ENCODE measurements at places on chromosomes 1 and 21.

DNA sequence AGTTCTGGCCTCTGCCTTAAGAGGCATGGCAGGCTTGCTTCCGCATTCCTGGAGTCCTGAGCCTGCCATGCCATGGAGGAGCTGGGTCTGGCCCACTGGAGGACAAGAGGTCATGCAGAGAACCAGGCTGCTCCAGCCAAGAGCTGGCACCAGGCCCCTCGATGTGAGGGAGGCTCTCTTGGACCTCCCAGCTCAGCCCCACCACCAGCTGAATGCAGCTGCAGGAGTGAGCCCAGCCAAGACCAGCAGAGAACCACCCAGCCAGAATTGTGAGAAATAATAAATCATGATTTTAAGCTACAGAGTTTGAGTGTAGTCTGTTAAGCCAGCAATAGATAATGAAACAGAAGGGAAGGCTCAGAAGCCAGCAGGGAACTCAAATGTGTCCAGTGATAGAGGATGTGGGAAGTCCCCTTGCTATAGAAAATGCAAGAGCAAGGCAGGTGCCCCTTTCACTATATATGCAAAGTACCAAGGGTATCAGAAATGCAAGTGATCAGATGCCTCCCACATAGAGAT, 118.4 kb downstream of the HIVEP3 start:
- no peak for DNase-seq

- no peak for DNase-seq
These were observed 837.6 kb upstream of the ADAMTS5 start for GRCh38 chr21:27804515-27804914.

DNA sequence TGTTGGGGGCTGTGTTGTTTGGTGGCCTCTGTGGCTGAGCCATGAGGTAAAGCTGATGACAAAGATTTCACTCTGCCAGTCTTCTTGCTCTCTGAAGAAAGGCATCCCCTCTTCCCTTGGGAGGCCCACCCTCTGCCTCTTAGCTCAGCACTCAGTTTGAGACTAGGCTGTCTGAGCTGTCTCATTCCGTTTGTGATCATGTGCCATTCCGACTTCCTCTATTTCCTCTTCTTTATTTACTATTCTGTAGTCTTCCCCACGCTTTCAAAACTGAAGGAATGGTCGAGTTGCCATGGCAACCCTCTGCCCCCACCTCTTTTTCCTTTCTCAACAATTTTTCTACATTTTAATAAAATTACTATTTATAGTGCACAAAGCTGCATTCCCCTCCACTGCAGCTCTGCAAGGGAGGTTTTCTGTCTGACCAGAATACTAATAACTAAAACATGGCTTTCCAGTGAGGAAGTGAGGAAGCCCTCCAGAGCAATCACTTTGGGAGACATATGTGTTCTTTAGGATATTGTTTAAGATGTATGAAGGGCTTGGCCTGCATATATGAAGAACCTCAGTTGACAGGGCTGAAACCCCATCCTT, 30.8 kb downstream of the KCNA3 start:
- DNase-seq = no peak

DNA sequence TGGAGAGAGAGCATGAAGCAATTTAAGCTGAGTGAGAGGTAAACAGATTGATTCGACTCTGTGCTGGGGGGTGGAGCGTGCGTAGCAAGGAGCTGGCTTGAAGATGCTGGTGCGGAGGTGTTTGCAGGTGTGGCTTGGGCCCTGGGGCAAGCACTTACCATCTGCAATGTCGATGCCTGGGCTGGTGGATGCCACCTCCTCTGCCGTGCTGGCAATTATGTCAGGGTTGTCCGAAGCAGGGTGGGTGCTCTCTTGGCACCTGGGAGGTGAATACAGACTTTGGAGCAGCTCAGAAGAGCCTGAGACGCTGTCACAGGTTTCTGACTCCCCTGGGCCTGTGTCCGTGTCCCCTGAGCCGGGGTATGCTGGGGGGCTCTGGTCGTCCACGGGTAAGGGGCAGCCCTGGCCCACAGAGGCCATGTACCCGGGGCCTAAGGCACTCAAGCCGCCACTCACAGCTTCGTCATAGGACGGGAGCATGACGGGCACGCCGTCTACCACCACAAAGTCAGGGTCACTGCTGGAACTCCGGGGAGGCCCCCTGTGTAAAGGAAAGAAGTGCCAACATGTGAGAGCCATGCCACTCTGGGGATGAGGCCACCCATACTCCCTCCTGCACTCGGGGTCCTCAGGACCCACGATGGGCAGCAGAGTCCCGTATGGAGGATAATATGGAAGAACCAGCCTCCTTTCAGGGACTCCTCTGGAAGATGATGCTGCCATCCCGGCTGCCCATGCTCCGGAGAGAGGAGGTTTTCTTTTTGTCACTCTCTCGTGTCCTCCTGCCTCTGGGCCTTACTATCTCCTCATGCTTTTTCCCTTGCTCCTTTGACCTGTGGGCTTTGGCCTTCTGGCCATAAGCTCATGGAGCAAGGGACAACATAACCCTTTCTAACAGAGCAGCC, 80.3 kb upstream of the TLR5 start:
- no peak for DNase-seq

DNA sequence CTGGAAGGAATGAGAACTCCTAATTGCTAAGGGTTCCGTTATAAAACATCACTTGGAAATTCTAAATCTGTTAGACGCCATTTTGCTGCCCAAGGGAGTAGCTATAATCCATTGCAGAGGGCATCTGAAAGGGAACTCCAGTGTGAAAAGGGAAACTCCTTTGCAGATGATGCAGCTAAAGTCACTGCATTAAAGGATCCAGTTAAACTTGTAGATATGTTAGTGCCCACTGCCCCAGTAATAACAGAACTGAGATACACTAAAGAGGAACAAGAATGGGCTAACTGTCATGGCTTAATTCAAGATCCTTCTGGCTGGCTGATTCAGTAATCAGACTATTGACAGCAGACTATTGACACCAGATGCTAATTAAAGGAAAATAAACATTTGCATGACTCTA, 81.8 kb upstream of the KIAA0040 start:
- DNase-seq = no peak

DNA sequence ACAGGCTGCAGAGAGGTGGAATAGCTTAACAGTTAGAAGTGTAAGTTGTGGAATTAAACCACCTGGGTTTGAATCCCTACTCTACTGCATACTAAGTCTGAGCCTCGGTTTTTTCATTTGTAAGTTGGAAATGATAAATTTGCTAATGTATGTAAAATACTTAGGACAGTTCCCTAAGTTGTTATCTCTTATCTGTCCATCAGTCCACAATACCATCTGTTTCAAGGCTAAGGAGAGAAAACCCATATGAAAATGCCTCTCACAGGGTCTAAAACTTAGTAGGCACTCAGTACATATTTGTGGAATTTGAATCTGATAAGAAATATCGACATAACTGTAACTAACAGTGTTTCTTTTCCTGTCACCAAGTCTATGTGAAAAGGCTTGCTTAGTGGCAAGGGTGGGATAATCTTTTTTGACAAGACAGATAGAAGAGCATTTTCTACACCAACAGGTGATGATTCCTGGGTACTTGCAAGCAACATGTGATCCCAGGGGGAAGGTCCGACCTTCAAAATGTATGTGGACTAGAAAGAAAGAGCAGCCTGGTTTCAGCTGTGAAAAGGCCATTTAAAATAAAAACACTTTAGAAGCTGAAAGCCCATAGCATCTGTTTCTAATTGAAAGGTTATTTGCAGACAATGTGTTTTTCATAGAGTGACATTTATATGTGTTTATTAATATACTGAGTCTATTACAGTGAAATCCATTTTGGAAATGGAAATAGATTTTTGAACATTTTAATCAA, 202.9 kb downstream of the HHAT start:
- DNase-seq = no peak

GRCh38 chr1:151072224-151072623, 1.7 kb downstream of the GABPB2 start:
- DNase-seq = no peak

- peak; percentile 9 for DNase-seq
These were observed 10.9 kb upstream of the SAMD11 start for GRCh38 chr1:912740-913301.

DNA sequence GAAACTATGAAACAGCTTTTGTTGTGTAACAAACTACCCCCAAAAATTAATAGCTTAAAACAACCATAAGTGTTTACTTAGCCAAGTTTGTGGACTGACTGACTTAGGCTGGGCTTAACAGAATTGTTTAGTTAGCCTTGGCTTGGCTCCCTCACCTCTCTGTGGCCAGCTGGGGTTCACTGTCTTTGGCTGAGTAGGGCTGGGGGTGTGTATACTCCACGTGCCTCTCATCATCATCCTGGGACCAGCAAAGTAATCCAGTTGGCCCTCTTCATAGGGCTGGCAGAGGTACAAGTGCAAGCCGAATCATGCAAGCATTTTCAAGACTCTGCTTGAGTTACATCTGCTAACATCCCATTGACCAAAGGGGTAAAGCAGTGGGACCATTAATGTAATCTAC, 252.3 kb downstream of the BRINP2 start:
- DNase-seq = peak; percentile 11

DNA sequence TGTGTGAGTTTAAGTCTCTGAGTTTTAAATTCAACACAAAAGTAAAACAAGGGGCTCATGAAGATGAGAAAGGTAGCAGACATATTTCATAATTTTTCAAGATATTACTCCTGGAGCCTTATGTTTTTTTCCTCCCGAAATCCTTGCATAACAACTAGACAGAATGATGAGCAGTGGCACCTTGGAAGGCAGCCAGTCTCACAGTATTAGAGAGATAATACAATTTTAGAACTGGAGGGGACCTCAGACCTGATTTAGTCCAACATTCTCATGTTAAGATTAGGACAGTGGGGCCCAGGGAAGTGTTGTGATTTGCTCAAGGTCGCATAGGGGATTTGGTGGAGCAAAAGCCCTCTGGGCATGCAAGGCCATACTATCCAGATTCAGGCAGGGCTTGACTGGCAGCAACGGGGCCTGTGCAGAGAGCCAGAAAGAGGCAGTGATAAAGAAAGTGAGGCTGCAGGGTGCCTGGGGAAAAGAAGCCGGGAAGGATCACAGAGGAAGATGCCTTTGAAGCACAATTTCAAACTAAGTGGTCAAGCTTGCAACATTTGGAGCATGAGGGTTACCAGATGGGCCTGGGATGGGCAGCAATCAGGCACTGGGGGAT, 31.4 kb upstream of the BCL9 start:
- no peak for DNase-seq

DNA sequence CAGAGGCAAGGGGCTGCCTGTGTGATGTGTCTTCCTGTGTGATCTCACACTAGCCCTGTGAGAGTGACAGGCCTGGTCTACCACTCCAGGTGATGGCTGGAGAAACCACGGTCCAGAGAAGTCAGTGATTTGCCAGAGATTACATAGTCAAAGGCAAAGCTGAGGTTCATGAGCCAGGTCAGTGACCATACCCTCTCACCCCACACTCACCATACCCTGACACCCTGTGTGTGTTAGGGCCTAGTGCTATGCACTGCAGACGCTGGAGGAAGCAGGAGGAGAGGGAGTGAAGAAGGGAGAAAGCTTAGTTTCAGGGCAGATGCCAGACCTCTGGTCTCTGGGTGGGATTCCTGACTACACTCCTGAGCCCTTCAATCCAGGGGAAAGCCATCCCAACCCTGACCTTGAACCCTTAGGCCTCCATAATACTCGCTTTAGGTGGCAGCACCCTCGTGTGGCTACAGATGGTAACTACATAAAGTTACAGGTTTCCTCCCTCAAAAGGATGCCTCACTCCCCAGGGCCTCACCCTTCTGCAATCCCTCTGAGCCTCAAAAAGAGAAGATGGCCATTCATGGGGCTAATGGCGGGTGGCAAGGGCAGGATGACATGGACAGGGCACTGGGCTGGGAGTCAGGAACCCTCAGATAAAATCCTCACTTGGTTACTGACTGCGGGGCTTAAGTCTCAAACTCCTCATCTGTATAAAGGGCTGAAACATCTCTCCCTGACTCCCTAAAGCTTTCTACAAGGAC, 20.8 kb upstream of the SDC3 start:
- peak; percentile 31 for DNase-seq

GRCh38 chr1:168585191-168585590, 8.8 kb downstream of the XCL1 start:
- no peak for DNase-seq

GRCh38 chr1:223006917-223007648, 136.0 kb downstream of the TLR5 start:
- no peak for DNase-seq

DNA sequence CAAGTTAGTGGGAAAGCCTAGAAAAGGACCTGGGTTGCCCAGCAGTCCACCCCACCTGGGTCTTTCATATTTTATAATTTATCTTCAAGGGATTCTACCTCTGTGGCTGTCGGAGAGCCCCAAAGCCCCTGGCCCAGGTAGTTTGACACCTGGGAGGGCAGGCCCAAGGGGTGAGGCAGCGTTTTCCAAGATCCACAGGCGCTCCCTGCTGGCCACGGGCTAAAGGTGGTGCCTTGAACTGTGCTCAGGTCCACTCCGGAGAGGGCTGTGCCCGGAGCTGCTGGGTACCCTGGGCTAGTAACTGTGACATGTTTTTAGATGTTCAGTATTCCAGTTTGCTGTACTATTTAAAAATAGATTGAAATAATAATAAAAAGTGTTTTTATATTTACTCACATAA, 37.2 kb upstream of the CRNN start:
- no peak for DNase-seq

GRCh38 chr21:30962013-30962412, 76.3 kb downstream of the KRTAP19-8 start:
- DNase-seq = no peak

DNA sequence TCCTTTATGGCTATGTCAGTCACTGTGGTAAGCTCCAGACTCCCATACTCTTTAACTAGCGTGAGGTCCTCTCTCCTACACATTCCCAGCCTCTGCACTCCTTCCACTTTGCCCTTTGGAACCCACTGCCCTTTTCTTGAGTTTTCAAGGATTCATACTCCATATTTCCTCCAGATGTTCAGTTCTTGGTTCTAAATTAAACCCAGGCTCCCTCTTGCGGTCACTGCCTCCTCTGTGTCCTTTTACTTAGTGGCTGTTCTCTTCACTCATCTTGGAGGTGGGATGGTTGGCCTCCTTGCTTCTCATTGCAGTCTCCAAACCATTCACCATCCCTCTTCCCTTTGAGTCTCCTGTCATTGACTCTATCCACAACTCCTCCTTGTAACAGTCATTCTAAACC, 208.1 kb downstream of the TGFB2 start:
- no peak for DNase-seq

DNA sequence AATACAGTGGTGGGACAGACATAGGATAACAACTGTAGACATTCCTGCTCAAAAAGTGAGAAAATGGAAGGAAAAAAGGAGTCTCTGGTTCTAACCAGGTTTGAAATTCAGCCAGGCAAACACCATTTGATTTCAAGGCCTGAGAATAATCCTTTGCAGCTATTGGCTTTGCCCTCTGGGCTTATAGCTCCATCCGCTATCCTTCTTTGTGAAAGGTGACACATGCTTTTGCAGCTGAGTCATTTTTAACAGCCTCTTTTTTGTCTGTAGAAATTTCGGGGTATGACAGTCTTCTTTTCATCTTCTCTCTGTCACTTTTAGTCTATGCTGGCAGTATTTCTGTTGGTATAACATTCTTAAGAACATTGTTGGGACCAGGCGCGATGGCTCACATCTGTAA, 16.2 kb downstream of the SDHC start:
- no peak for DNase-seq
